ENCODE measurements at places on chromosomes 1 and 21.

- DNase-seq: peak; percentile 55
Measured at GRCh38 chr1:15152318-15153183, 996 bp upstream of the TMEM51 start.

DNA sequence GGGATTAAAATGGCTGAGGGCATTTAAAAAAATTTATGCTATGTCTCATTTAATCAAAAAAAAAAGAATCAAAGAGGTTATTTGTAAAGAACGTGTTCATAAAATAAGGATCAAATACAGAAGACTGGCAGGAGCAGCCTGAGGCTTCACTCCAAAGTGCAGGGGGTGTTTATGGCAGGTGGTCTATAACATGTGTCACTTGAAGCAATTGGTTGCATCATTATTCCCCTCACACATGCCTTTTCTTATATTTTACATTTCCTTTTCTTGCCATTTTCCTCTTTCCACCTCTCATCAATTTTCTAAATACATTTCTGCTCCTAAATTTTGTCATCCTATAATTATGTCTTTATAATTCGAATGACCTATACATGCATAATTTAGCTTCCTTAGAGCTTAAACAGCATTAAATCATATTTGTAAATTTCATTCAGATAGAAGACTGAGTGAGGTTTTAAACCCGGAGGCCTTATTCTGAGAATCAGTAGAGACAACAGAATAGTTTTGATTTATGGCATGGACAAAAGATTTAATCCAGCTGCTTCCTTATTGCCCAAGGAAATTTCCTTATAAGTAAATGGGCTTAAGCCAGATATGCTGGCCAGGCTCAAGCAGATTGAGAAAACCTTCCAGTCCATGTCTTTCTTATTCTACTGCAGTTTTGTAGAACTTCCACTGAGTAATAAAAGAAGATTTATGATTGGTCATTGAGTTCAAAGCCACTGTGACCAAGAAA lies 322.8 kb downstream of the TGFB2 start:
- DNase-seq: no peak

- DNase-seq: no peak
Measured at GRCh38 chr1:117318011-117318410, 49.2 kb upstream of the MAN1A2 start.

- DNase-seq: no peak
Measured at GRCh38 chr1:231035799-231036198, 4.3 kb downstream of the FAM89A start.

DNA sequence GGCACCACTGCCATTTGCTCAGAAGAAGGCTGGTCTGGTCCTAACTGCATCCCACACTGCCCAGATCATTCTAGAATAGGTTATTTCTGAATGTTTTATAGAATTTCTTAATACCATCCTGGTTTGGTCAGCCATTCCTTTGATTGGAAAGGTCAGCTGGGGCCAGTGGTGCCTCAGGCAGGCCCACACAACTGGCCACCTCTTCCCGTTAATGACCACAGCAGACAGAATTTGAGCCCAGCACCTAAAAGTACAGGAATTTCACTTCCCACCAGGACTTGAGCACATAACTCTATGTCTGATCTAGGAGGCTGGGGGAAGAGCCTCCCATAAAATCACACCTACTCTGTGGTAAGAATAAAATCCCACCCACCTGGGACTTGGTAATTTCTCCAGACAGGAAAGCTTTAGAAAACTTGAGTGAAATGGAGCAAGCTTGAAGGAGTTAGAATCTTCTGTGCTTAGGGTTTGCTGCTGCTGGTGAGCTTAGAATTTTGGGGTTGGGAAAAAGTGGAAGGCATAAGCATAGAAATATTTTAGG lies 6.6 kb upstream of the PLA2G2C start:
- no peak for DNase-seq

- DNase-seq: no peak
Measured at GRCh38 chr1:89198491-89199072, at the start of gene GBP4. TSS of gene GBP4 (minus strand) at chr1:89198942. CDS start at chr1:89198834, 108 bp downstream.

GRCh38 chr1:197776351-197777105 lies 1.2 kb upstream of the DENND1B start:
- no peak for DNase-seq
